Muscle of arm (tissue), 14 donors: ENCODE measurements at places on chromosomes 12 and 14. TPM values are rescaled to one million over a fixed set of nuclear protein-coding genes. Genes with fewer than 3 reads are reported as not detected.
A peak's percentile ranks its signal among the peaks of the same experiment; 100 is the strongest.

DNA sequence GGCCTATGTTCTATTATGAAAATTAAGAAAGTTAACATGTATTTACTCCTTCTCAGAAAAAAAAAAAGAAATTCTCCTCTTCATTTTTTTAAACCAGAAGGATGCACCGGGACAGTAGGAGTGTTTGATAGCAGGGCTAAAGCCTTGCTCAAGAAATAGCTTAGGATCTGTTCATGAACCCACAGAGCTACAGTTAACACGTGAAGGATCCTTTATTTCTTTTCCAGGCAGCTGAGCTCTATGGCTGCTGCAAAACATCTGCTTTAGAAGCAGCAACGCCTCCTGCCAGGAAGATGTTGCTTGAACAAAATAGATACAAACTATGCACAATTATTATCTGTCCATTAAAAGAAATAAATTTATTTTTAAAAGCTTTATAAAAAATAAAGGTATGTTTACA, 254.8 kb downstream of the PRKD1 start:
- no peak for DNase-seq

- no peak for DNase-seq
Measured at GRCh38 chr12:18468246-18469075, 207.1 kb downstream of the PIK3C2G start.

Gene POTEM
- not detected for polyA plus RNA-seq

Gene HCAR2
- polyA plus RNA-seq = 0.18 TPM

Gene FUT8
- polyA plus RNA-seq = 21.0 TPM

- DNase-seq = no peak
Measured at GRCh38 chr14:92677955-92678354, 70.5 kb downstream of the LGMN start.

DNA sequence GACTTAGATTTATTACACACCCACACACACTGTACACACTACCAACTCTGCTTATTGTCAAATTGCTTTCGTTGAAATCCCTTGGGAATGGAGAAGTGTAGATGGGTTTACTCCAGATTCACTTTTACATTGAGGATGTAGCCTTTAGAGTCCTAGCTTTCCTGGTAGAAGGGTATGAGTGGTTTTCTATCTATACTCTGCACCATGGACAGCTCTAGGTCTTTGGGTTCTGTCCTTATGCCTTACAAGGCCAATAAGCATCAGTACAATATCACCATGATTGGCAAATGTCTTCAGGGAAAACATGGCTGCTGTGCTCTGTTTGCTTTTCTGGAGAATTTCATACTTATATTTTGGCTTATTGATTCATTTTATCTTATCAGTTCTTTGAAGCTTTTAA, 1063.9 kb downstream of the SLC6A15 start:
- DNase-seq = no peak

DNA sequence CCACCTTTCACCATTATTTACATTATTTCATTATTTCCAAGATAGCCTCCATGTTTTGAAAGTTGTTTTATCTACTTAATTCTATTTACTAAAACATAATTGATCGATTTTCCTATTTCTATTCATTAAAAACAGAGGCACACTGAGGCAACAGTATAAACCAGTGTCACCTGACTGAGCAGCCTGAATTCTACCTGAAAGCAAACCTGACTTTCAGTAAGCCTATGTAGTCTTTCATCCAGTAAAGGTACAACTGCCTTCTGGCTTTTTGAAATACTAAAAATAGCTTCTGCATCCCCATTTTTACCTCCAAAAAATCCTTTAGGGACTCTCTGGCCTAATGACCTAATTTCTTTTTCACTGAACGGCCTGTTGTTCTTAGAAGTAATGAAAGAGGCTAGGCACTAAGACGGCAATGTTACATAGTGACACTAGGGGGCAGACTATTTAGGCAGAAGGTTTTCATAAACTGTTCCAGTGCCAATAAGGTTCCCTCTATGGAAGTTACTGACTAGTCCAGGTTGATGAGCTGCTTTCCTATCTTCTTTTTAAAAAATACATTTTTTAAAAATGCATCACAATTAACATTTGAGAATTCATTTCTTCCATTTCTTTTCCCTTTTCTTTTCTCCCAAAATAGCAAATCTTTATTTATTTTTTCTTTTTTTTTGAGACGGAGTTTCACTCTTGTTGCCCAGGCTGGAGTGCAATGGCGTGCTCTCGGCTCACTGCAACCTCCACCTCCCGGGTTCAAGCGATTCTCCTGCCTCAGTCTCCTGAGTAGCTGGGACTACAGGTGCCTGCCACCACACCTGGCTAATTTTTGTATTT, 17.5 kb downstream of the ANAPC5 start:
- DNase-seq = peak; percentile 47

- no peak for DNase-seq
Measured at GRCh38 chr12:87120440-87120839, 864.2 kb upstream of the MGAT4C start.

Gene ACSS3
- polyA plus RNA-seq = 8.6 TPM

Gene PLEKHG7
- polyA plus RNA-seq = 0.39 TPM

DNA sequence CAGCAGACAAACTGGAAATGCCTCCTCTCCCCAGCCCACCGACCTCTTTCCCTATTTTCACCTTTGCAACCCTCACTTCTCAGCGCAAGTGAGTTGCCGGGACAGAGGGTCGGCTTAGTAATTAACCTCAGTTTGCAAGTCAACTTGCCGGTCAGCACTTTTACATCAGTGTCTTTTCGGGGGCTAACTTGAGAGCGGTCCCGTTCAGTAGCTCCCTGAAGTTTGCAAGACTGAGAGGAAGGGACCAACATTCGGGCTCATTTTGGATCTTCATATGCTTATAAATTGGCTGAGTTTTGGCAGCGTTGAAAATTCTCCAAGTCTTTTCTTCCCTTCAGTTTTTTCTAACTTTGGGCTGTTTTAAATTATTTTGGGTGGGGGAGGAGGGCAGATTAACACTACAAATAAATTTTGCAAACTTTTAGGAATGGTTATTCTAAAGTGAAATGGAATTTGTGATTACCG, 846 bp downstream of the BRMS1L start:
- no peak for DNase-seq

GRCh38 chr12:14260011-14260993, 105.2 kb upstream of the ATF7IP start:
- DNase-seq = peak; percentile 89

Gene BICDL1
- polyA plus RNA-seq = 5.0 TPM

DNA sequence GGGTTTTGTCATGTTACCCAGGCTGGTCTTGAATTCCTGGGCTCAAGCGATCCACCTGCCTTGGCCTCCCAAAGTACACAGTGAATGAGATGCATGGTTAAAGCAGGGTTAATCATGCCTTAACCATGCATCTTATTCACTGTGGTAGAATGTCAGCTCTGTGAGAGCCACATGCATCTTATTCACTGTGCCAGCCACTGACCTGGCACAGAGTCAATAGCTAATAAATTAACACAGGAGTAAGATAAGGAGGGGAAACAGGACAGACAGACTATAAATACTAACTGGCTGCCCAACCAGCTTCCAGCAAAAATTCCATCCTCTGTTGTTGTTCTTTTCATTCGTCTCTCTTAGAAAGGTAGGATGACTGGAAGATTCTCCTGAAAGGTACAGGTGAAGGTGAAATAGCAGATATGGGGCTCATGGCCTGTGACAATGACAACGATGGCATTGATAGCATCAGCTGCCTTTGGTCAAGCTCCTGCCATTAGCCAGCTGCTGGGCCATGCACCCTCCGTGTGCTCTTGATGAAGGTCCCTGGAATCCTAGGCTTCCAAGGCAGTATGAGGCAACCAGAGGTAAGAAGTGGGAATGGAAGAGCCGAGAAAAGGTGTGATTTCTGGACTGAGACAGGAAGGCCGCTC, 76.6 kb downstream of the ZNF664 start:
- no peak for DNase-seq

DNA sequence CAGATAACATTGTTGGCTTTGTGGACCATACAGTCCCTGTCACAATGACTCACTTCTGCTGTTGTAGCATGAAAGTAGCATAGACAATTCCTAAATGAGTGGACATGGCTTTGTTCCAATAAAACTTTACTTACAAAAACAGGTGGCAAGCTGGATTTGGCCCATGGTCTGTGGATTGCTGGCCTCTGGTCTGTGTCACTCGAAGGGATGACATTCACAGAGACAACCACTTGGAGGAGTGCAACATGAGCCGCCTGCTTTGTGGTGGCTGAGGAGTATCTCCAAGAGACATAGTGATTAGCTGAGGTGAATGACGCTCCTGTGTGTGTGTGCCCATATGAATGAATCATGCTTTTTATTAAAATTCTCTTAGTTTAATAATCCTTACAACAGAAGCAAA, 81.3 kb upstream of the NRXN3 start:
- peak; percentile 2 for DNase-seq

GRCh38 chr14:22520796-22521195, 68.2 kb downstream of the DAD1 start:
- DNase-seq = no peak

Gene ITGB7
- polyA plus RNA-seq = 0.47 TPM

DNA sequence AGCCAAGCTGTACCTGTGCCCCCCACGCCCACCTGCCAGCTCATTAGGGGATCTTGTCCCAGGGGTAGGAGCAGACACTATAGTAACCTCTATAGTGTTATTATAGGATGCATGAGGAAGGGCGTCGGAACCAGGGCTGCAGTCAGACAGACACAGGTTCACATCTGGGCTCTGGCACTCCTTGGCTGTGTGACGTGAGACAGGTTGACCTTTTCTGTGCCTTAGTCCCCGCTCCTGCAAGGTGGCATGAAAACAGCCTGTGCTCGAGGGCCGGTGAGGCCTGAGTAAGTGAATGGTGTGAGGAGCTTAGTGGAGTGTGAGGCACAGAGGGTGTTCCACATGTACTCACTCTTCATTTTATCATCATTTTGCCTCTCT, 19.0 kb downstream of the ASB2 start:
- no peak for DNase-seq

- no peak for DNase-seq
Measured at GRCh38 chr14:106605548-106606448, 1079.4 kb downstream of the TMEM121 start.

- DNase-seq = no peak
Measured at GRCh38 chr12:46177025-46177424, 91.8 kb downstream of the SLC38A1 start.

Gene CAPRIN2
- polyA plus RNA-seq = 20.5 TPM

DNA sequence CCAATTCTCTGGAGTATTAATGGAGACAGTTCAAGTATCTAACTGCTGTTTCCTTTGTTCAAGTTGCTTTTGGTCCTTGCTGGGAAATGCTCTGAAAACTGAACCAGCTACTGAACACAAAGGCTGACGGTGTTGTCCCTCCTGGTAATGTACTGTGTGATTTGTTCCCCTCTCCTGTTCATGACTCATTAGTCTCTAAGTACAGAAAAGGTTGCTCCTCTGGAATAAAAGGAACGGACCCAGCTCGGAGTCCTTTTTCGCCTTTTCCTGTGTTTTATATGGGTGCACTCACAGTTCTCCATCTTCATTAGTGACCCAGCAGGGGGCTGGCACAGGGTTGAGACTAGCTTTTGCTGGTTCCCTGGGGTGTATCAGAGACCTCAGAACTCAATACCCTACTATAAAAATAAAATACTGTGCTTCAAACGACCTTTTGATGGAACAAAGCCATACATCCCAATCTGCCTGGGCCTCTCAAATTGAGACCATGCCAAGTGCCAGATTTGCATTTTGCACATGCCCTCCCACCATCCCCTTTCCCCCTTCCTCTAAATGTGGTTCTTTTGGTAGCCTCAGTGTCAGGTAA, 269.7 kb downstream of the RAD51B start:
- DNase-seq = no peak

Gene LYZ
- 234 TPM for polyA plus RNA-seq

DNA sequence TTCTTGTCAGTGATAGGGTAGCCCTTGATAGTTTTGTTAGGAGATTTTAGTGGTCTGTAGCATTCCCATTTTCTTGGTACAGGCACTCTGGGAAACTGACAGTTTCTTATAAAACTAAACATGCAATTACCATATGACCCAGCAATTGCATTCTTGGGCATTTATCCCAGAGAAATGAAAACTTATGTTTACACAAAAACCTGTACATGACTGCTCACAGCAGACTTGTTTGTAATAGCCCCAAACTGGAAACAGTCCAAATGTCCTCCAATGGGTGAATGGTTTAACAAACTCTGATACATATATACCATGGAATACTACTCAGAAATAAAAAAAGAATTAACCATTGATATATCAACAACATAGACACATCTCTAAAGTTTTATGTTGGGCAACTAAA, 75.5 kb downstream of the BORCS5 start:
- DNase-seq = no peak

GRCh38 chr12:105417732-105418131, 87.2 kb downstream of the C12orf75 start:
- no peak for DNase-seq

Gene OTOGL
- 0.74 TPM for polyA plus RNA-seq

- no peak for DNase-seq
Measured at GRCh38 chr12:62888454-62889110, 46.4 kb downstream of the PPM1H start.

- no peak for DNase-seq
Measured at GRCh38 chr12:82694970-82695369, 8.3 kb downstream of the TMTC2 start.

Gene PLCZ1
- not detected for polyA plus RNA-seq

Gene TOMM20L
- polyA plus RNA-seq = 0.90 TPM

DNA sequence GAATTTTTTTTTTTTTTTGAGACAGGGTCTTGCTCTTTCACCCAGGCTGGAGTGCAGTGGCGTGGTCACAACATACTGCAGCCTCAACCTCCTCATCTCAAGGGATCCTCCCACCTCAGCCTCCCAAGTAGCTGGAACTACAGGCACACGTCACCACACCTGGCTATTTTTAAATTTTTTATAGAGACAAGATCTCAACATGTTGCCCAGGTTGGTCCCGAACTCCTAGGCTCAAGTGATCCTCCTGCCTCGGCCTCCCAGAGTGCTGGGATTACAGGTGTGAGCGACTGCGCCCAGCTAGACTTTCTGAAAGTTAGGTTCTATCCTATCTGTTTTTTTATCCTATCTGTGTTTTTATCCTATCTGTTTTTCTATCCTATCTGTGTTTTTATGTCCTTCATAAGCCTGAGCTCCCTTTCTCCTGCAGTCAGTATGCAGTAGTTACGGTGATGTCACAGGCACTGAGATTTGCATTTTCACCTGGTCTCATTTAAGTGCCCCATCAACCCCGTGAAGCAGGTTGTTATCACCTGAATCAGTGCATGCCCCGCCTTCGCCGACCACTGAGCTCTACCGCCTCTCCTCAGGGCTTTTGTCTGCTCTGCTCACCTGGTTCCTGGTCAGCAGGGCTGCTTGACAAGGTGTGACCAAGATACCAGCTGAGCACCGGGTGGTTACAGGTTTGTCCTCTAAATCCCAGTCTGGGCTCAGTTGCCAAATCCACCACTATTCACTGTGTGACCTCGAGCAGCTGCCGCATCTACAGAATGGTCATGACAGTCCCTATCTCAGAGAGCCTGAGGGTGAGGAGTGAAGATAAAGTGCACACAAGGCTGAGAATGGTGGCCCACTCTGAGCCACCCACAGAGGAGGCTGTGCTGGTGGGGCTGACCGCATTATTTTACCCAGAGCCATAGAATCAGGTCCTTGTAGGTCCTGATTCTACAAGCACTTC, 33.1 kb downstream of the SYNDIG1L start:
- no peak for DNase-seq

- DNase-seq = no peak
Measured at GRCh38 chr12:16552301-16552700, 53.7 kb downstream of the LMO3 start.
